ENCODE measurements at places on chromosomes 2 and 18.

DNA sequence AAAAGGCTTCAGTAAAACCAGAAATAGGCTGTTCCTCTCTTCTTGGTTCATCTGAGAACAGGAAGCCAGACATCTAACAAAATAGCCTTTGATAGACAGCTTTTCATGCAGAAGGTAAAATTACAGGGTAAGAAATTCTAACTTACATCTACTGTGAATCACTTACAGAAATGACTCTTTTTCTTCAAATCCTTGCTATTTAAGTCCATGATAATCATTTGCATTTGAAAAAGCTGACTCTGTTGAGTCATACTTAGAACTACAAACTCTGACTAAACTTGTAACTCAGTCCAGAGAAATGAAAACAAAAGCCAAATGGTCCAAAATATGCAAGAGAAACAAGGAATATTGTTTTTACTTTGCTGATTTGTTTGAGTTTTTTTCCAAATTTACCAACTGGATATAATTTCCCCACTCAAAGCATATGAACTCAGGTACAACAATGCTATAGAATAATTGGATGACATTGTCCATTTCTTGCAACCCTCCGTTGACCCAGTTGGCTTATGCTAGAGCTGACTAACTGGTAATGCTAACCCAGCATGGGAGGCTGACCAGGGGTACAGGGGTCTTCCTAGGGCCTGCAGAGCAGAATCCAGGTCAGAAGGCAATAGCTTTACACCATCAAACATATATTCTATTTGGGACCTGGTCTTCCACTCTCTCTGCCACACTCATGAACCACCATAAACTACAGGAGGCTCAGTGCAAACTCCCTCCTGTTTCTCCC lies 18.8 kb upstream of the MREG start:
- DNase-seq = no peak

GRCh38 chr18:46222710-46223360 lies 118.7 kb downstream of the HAUS1 start:
- DNase-seq = no peak

GRCh38 chr2:127560931-127561280 lies 25.4 kb downstream of the MYO7B start:
- no peak for DNase-seq

GRCh38 chr2:194443926-194444325 lies 1213.1 kb upstream of the SLC39A10 start:
- DNase-seq = no peak

GRCh38 chr18:33578518-33579348 lies 714 bp downstream of the ASXL3 start:
- peak; percentile 49 for DNase-seq

DNA sequence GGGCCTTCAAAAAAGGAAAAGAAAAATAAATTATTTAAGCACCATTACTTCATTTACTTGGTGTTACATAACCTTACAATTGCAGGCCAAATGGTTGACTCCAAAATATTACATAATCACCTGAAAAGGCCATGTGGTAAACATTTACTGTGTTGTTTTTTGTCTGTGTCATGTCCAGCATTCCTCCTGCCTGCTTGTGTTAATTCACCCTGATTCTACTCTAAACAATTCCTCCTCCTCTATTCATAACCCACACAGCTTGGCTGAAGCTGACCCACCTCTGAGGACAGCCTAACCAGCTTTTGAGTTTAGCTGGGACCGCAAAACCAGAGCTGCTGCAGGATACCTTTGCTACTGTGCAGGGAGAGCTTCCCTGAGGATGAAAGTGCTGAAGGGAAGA lies 35.4 kb downstream of the TMX3 start:
- DNase-seq = no peak

- DNase-seq = no peak
Observed at GRCh38 chr2:165508927-165509326, 39.4 kb downstream of the CSRNP3 start.

GRCh38 chr2:4408321-4408720 lies 704.9 kb downstream of the DCDC2C start:
- DNase-seq = no peak

DNA sequence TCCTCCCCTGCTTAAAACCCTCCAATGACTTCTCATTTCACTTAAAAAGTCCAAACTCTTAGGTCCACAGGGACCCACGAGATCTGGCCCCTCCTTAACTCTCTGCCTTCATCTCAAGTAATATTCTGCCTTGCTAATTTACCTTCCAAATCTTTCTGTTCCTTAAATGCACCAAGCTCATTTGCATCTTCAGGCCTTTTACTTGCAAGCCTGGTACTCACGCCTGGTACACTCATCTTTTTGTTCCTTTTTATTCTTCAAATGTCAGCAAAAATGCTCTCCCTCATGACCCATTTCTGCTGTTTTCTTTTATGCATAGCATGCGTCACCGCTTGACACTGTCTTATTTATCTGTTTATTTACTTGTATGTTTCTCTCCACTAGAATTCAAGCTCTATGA lies 2.7 kb upstream of the WIPF1 start:
- no peak for DNase-seq

DNA sequence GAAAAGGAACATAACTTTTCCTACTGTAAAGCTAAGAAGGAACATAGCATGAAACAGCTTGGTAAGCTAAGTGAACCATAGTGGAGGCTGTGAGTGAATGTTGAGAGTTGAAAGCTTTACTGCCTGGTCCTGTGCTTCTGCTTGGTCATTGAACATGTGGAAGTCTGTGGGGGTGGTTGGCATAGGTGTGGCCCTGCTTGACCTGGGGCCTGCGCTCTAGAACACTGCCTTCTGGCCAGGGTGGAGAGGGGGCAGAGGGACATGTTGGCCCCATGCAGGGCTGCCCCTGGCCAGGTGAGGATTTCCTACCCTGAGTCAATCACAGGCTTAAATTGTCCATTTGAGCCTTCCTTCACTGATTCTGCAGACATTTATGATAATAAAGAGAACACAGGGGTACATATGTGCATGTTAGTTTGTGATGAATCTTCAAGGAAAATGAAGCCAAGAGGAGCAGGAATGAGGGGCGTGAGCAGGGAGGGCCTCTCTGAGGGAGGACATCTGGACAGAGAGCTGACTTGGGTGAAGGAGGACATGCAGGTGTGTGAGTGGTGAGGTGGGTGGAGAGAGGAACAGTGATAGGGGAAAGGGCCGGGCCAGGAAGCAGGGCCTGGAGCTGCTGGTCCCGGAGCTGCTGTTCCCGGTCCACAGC lies 16.6 kb downstream of the TRAF3IP1 start:
- DNase-seq = no peak

- DNase-seq = no peak
Observed at GRCh38 chr2:49687918-49688317, 533.6 kb upstream of the FSHR start.

GRCh38 chr18:8359076-8359475 lies 250.2 kb upstream of the RAB12 start:
- DNase-seq = no peak

GRCh38 chr2:85851253-85852151 lies 37.3 kb downstream of the ST3GAL5 start:
- DNase-seq = no peak

GRCh38 chr2:240856151-240856980 lies 12.3 kb upstream of the AGXT start:
- no peak for DNase-seq

DNA sequence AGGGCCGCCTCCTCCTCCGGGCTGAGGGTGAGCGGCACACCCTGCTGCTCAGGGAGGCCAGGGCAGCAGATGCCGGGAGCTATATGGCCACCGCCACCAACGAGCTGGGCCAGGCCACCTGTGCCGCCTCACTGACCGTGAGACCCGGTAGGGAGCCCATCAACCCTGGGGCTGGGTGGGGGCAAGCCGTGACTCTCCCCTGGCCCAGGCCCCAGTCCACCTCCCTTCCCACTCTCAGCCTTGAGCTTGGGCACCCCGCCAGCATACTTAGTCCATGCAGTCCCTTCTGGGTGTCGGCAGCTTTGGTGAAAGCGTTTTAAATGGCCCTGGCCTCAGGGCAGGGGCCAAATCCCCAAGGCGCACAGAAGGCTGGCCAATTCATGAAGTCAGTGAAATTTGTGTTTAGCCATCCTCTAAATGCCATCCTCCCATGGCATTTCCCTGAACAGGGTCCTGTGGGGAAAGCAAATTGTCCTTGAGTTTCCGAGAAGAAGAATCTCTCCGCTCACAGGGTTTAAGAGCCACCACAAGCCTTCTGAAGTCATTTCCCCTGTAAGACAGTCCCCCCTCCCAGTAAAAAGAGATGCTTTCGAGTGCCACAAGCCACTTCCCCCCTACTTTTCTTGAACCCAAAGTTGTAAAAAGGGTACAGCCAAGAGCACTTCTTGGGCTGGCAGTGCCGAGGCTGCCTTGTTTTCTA lies 17.2 kb downstream of the SPEG start:
- no peak for DNase-seq

DNA sequence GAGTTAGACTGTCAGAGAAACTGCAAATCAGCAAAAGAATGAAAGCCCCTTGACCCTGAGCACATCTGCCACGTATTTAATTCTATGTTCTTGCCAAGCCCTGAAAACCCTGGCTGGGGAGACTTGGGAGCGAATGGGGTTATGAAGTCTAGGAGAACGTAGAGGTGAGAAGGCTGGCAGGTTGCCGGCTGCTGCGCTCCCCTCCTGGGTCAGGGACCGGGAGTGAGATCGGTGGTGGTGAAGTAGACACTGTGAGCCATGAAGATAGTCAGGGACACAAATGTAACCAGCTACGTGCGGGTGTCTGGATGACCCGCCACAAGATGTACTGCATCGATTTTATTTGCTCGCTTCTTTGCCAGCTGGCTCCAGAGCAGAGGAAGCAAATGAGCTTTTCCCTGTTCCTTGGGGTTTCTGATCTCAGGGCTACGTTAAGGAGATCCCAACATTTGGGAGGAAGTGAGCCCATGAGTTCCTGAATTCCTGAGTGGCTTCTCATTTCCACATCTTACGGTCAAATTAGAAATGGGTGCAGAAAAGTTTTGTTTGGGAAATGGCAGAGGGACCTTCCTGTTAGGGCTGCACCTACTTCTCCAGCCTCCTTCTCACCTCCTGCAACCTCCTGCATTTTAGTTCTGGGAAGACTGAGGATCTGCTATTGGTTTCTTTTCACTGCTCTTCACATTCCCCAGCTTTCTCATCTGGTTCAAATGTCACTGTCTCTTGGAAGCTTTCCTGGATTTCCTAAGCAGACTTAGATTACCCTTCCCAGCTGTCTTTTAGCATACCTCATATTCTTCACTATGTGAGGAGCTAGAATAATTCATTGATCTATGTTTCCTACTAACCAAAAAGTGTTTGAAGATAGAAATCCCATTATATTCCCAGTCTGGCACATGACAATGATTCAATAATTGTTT lies 360.6 kb downstream of the ZNF521 start:
- DNase-seq = no peak
